Fibroblast of skin of left quadriceps (primary cell): ENCODE measurements at places on chromosomes 1 and 21.

GRCh38 chr1:166175032-166175431, 8.2 kb upstream of the FAM78B start:
- DNase-seq: no peak

- no peak for DNase-seq
Observed at GRCh38 chr21:33246963-33247362, 17.2 kb downstream of the IFNAR2 start.

DNA sequence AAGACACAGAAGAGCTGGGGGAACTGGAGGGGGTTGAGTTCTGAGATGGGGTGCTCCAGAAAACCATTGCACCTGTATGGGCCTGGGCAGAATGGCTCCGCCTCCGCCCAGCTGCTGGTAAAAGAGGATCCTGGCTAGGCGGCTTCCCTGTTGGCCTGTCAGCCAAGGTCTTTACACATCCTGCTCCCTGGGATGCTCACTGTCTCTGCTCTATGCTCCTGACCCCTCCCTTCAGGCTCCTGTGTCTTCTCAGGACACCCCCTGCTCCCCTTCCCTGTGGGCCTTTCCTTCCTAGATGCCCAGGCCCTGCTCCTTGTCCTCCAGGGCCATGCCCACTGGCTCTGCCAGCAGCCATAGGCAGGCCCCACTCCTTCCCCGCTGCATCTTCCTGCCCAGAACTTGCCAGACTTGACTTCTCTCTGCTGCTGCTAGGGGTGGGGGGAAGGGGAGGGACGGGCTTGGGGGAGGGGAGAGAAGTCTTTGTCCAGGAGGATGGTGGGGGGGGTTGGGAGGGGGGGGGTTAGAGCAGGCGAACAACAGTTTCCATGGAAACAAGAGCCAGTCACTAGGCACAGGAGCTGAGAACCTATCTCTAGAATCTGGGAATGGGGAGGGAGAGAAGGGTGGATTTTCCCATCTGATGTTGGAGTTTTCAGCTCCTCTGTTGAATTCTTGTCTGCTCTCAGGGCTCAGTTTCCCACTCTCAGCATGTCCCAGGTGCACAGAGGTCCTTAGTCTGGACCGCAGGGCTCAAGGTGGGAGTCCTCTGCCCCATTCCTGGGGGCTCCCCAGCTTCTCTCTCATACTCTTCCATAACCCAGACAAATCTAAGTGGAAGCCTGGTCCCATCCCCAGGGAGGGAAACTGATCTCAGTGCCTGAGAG, 10.6 kb downstream of the CELSR2 start:
- no peak for DNase-seq

DNA sequence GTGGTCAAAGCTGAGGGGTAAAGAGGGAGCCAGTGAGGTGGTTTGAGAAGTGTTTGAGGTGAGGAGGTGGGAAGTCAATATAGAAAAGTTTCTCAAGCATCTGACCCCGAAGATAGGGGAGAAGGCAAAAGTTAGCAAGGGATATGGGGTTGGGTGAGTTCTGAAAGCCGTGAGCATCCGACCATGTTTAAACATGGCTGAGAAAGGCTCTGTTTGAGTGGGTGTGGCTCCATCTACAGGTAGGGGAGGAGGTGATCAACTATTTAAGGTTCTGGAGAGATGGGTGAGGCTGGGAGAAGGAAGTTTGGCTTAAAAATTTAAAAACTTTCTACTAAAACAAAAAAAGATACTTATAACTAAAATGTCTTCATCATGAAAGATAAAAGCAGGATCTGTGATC, 273.8 kb downstream of the KCNJ6 start:
- no peak for DNase-seq

DNA sequence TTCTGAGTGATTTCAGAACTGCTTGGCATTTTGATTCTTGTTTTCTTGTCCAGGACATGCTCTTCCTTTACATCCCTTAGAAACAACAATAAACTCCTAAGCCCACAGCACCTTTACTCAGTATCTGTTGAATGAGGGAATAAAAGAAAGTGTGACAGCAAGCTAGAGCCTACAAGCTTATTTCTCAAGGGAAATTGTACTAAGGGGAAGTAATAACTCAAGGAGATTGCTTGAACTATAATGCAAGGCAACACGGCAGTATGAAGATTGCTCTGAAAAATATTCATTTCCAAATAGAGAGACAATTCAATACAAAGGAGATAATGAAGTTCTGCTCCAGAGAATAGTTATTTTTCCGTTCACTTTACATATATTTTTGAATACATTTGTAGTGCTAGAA, 6.5 kb downstream of the OR6P1 start:
- DNase-seq: no peak

DNA sequence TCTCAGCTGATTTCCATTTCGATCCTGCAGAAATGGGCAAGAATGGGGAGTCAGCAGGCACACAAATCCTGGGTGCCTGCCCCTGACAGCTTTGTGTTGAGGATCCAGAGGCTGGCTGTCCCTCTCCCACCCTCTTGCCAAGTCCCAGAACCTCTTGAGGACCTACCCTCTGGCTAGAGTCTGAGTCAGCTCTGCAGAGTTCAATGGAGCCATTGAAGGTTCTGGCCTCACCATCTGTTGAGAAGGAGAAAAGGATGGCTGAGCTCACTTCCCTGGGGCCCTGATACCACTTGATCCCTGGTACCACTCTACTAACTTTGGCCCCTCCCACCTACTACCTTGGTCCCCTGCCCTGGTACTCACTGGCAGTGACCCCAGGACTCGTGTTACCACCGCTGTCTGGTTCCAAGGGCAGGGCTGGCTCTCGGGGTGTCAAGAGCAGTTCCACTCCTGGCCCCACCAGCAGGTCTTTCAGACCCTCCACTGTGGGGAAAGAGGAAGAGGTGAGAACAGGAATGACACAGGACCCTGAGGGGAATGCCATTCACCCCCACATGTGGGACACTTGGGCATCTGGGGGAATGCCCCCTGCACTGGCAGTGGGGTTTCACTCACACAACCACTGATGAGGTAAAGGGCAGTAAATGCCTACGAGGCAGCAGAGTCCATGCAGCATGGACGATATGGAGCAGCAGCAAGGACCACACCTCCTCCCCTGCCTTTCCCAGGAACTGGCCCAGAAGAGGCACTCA, 10.5 kb downstream of the RXFP4 start:
- no peak for DNase-seq

DNA sequence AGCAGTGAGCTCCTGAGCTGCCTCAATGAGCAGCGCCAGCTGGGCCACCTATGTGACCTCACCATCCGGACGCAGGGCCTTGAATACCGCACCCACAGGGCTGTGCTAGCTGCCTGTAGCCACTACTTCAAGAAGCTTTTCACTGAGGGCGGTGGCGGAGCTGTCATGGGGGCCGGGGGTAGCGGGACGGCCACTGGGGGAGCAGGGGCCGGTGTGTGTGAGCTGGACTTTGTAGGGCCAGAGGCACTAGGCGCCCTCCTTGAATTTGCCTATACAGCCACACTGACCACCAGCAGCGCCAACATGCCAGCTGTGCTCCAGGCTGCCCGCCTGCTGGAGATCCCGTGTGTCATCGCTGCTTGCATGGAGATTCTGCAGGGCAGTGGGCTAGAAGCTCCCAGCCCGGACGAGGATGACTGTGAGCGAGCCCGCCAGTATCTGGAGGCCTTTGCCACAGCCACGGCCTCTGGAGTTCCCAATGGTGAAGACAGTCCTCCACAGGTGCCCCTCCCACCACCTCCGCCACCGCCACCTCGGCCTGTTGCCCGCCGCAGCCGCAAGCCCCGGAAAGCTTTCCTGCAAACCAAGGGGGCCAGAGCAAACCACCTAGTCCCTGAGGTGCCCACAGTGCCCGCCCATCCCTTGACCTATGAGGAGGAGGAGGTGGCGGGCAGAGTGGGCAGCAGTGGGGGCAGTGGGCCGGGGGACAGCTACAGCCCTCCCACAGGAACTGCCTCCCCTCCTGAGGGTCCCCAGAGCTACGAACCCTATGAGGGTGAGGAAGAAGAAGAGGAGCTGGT, 12.3 kb downstream of the ZBTB7B start:
- DNase-seq: no peak

- no peak for DNase-seq
Observed at GRCh38 chr1:216758161-216758560, 34.9 kb upstream of the ESRRG start.

DNA sequence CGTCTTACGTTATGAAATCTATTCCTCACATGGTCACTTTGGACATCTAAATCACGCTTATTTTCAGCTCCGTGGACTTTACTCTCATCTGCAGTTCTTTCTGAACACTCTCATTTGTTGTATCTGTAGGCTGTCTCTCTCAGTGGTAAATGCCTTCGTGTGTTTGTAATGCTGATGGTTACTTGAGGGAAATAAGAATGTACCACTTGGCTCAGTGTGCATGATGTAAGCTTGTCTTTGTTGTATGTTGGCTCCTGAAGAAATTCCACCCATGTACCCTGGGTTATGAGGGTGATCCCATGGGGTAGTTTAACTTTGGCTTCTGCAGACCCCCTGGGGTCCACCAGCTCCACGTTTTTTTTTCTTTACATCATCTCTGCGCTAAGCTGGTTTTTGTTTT, 378.4 kb downstream of the SETD4 start:
- no peak for DNase-seq
